ENCODE measurements at places on chromosomes 11 and 22.

DNA sequence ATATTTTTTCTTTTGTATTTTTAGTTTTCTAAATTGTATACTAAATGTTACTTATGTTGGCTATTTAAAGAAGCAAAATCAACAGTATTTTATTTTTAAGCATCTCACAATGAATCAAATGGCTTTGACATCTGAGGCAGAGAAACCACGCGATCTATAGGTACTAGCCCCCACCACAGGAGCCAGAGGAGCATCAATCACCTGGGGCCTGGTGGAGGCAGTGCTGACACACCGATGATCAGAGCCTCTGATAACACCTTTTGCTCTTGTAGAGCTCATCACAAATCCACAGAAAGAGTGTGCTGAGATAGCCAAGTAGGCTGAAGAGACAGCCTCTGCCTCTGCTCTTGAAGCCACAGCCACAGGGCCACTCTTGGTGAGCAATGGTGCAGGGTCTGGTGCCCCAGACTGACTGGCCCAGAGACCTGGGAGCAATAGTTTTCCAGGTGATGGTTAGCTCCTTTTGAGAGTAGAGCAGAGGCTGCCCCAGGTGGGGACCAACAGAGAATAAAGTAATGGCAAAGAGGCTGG, 25.2 kb downstream of the HIRA start:
- no peak for DNase-seq

DNA sequence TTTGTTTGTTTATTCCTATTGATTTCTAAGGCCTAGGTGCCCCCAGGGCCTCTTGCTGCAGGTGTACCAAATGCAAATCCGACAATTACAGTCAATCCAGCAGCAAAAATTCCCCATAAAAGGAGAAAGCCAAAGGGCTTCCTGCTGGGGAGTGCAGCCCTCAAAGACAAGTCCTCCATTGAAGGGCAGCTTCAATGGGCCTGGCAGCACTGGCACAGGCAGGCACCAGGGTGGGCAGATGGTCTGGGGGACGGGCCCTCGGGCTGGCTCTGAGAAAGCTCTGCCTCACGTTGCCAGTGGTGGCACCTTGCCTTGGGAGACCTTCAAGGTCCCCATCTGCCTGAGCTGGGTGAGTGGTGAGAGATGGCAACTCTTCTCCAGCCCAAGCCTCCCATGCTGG, 128.0 kb downstream of the DSCAML1 start:
- DNase-seq: no peak

DNA sequence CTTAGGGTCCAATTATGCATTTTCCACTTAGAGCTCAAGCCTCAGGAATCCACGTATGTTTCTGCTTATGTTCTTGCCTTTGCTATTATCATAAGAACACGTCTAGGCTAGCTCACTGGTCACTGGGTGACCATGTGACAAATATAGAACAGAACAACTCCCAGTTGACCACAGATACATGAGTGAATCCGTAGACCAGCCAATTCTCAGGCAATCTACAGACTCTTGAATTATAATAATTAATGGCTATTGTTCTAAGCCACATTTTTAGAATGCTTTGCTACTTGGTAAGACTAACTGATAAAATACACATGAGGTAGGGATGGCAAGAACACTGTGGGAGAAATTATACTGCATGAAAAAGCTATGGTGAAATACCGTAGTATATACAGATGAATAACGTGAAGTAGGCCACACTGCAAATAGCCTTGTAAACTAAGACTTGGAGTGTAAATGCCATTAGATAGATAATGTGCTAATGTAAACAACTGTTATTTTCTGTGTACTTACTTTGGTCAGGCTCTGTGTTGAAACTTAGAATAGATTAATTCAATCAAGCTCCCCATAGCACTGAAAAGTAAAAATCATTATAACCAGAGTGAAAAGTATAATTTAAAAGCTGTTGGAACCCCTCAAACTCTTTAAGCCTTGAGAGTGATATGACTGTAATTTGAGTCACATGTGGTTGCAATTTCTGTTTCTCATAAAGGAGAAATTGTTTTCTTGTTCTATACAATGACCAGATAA, 366.2 kb upstream of the CCDC179 start:
- DNase-seq: no peak

- no peak for DNase-seq
These were observed 338.6 kb downstream of the SHANK2 start for GRCh38 chr11:70913715-70914231.

GRCh38 chr11:120151536-120151935, 13.6 kb upstream of the TRIM29 start:
- no peak for DNase-seq

GRCh38 chr22:46150655-46151477, 540 bp downstream of the PPARA start:
- DNase-seq: peak; percentile 14

- DNase-seq: no peak
These were observed 13.3 kb downstream of the LPXN start for GRCh38 chr11:58562375-58562800.
